ENCODE measurements at places on chromosomes 2 and 18.

GRCh38 chr18:35410561-35410960, 33.4 kb upstream of the ZNF396 start:
- DNase-seq: no peak

DNA sequence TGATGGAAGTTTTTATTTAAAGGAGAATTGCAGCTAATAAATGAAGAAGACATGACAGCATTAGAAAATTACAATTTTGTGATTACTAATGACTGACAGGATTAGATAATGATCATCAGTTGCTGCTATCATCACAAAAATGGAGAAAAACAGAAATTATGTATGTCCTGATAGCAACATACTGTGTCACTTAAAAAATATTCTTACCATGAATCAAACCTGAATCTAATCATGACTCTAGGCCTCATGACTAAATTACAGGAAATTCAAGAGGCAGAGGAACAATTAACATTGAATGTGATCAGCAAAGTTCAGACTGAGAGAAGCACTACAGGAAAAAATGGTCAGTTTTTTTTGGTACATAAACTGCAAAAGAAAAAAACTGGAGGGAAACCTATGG, 147.8 kb downstream of the PMAIP1 start:
- DNase-seq: no peak

DNA sequence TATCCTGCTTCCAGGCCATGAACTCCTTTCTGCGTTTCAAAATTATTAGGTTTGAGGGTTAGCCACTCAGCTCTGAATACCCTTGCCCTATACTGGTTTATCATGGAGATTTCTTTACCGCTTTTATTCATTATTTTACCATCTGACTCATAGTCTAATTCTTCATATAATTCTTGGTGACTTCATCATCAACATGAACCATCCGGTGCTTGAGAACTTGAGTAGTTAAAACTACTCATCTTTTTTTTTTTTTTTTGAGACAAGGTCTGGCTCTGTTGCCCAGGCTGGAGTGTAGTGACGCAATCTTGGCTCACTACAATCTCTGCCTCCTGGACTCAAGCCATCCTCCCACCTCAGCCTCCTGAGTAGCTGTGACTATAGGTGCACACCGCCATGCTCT, 94.2 kb upstream of the LHCGR start:
- no peak for DNase-seq

- no peak for DNase-seq
Observed at GRCh38 chr18:48794251-48794970, 156.4 kb downstream of the SMAD7 start.

- no peak for DNase-seq
Observed at GRCh38 chr18:56270671-56271250, 367.6 kb downstream of the TXNL1 start.

DNA sequence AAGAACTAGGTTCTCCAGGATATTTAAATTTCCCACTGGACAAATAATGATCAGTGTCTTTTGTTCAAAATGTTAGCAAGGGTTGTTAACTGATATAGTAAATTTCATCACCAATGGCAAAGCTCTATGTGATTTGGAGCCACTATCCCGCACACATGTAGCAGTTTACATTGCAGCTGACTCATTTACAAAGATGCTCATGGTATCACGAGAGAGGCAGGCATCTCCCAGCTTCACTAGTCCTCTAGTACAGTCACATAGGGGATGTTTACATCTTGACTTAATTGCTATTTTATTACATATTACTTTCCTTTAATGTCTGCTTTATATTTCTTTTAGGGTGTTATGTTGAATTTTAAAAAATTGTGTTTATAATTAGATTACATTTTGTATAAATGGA, 30.7 kb downstream of the KCNE4 start:
- DNase-seq: no peak

GRCh38 chr2:8821276-8822217, 15.9 kb downstream of the KIDINS220 start:
- no peak for DNase-seq

DNA sequence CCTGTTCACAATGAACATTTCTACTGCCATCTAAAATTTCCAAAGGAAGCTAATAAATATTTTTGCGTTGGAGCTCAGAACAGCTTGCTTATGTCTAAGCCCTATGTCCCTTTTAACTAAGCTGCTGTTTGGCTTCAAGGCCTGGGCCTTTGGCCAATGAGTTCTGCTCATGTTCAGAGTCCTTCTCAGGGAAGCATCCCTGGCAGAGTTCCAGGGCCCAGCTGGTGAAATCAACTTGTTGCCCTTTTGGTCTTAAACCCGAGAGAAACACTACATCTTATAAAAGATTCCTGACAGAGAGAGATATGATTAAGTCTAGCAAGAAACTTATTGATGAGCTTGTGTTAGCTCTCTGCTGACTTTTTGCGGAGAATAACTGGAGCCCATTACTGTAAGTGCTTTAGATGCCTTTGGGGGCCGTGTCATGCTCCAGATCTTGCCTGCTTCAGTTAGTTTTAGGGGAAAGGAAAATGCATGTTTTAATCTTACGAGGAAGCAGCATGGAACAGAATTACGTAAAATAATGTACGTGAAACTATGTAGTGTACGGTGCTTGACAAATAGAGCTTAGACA, 102.5 kb upstream of the NOSTRIN start:
- no peak for DNase-seq

- no peak for DNase-seq
Observed at GRCh38 chr18:67402543-67402942, 114.0 kb downstream of the DSEL start.

DNA sequence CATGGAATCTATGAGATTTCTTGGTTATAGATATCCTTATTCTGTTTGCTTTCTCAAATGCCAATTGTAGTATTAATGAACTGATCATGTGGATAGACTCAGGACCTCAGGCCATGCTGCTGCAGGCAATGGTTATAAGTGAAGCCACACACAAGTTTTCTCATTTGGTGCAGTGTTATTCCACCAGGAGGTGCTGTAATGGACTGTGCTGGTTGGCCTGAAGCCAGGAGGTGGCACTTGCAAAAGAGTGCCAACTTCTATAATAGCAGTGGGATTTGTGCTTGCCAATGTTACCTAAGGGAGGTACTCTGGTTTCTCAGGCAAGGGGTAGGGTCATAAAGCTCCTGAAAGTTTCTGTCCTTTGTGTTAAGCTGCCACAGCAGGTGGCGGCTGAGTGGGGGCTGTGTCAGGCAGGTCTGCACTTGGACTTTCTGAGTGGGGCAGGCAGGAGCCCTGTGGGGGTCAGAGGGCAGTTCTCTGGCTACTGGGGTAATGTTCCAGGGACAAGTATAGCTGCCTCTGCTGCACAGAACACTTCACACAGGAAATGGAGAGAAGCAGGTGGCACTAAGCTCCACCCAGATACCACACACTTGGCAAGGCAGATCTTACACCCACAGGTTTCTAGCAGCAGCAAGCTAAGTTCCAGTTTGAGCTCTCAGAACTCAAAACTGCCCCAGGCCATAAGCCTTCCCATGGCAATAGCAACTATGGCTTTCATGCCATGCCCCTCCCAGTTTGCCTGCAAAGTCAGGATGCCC, 352.6 kb upstream of the CWC22 start:
- DNase-seq: no peak

- DNase-seq: no peak
Observed at GRCh38 chr2:28568533-28568932, 72.7 kb downstream of the PLB1 start.

GRCh38 chr18:2324459-2324858, 246.8 kb downstream of the METTL4 start:
- DNase-seq: no peak

DNA sequence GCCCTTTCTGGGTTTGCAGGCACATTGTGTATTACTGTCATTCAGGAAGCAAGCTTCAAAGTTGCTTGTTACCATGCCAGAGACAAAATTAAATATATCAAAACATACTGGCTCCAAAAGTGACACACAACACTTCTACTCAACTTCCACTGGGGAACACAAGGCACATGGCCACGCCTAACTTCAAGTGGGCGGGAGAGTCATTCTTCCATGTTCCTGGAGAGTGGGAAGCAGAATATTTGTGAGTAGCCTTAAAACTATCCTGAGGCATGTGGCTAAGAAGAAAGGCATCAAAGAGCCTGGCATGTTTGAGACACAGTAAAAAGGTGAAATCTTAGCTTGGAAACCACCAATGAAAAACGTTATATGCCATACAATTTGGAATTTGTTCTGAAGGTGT, 90.5 kb upstream of the TACR1 start:
- DNase-seq: no peak

DNA sequence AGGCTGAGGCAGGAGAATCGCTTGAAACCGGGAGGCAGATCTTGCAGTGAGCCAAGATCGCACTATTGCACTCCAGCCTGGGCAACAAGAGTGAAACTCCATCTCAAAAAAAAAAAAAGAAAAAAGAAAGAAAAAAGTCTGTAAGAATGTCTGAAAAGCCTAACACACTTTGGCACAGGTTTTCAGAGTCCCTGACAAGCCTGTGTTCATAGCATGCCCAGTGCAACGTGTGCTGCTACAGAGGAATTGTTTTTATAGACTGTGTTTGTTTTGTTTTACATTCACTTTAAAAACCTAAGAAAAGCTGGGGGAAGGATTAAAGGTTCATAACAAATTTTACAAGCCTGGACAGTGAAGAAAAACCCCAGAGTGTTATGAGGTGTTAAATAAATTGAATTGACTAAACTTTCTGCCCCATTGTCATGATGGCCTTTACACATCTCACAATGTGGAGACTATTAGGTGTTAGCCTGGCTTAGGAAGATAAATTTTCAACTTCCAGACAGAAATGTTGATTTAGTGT, 55.2 kb downstream of the RBM43 start:
- no peak for DNase-seq

DNA sequence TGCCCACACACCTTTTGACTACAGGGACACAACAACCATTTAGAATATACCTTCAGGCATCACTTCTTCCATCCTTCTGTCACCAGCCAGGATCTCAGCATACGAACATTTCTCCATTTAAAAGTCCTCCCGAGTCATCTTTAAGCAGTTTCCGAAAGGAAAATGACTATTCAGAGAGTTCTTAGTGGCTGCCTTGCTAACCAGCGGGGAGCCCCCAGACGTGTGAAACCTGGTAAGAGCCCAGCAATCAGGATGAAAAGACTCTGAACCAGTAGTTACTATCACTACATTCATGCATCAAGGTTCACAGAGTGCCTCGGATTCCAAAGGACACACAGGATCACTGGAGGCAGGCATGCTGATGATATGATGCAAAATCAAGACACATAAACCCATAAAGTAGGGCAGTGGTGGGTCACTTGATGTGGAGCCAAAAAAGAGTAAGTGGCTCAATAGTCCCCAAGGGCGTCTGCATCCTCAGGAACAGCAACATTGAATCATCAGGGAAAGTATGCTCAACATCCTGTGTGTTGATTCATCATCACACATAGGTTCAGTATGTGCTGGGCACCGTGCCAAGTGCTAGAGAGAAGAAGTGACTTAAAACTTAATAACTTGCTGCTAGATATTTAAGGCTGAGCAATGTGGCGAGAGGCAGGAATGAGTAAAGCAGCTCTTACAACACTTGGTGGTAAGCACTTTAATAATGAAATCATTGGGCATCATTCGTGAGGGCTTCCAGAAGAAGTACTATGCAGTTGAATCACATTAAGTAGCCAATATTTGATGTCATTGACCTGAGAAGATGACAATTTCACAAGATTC, 4.4 kb downstream of the CCL20 start:
- DNase-seq: no peak

DNA sequence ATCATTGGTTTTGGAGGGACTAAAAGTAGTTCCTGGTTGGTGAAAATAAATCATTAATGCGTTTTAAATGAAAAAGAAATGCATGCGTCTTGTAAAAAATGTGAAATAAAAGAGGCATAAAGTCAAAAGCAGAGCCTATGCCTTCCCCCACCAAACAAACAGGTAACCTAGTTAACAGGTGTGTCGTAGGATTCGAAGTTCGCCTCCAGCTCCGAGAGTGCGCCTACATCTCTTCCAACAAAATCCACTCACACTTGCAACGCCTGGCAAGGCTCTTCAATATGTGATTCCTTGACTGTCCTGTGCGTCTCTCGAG, 677 bp upstream of the SMAD4 start:
- DNase-seq: no peak

- no peak for DNase-seq
Observed at GRCh38 chr2:105592288-105592687, 152.4 kb upstream of the NCK2 start.

DNA sequence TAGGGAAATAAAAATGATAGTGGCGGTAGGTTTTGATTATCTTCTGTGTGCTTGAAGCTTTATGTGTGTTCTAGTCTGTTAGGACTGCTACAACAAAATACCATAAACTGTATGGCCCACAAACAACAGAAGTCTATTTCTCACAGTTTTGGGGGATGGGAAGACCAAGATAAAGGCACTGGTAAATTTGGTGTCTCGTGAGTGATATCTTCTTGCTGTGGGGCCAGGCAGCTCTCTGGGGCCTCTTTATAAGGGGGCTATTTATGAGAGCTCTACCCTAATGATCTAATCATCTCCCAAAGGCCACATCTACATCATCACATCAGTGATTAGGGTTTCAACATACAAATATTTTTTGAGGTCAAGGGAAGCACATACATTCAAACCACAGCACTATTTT, 86.8 kb upstream of the SPHKAP start:
- no peak for DNase-seq

DNA sequence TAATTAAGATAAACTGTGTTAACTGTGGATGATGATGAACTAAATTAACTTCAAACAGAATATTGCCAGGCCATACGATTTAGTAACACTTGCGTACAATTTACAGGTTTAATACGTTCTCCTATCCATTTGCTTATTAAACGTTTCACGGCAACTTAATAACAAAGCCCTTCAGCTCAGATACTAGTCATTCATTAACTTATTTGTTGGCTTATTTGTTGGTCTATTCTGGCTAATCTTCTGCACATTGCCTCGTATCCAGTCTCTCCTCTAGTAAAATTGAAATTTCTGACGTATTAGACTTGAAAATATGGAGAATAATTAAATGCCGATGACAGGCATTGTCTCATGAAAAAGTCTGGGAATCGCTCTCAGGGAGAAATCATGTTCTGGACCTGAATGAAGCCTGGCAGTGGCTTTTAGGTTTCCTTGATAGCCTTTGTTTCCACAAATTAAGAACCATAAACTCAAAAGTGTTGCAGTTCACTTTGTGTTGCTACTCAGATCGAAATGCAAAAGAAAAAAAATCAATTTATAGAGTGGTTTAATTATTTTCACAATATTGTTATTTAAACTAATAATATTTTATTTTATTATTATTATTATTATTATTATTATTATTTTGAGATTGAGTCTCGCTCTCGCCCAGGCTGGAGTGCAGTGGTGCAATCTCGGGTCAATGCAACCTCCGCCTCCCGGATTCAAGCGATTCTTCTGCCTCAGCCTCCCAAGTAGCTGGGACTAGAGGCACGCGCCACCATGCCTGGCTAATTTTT, 4.5 kb downstream of the SCLY start:
- no peak for DNase-seq
